ENCODE measurements at places on chromosomes 7 and 10.

GRCh38 chr7:96233084-96233483, 88.8 kb downstream of the SLC25A13 start:
- DNase-seq = no peak

GRCh38 chr10:82934429-82934828, 1059.4 kb downstream of the NRG3 start:
- DNase-seq = peak; percentile 6

GRCh38 chr7:22952306-22953015, 61.5 kb downstream of the HYCC1 start:
- no peak for DNase-seq

- DNase-seq = no peak
Measured at GRCh38 chr7:154865984-154866685, 136.8 kb downstream of the PAXIP1 start.

- peak; percentile 80 for DNase-seq
Measured at GRCh38 chr10:121753726-121754476, 155.7 kb upstream of the FGFR2 start.

GRCh38 chr10:32171204-32171603, 115.0 kb upstream of the KIF5B start:
- no peak for DNase-seq

DNA sequence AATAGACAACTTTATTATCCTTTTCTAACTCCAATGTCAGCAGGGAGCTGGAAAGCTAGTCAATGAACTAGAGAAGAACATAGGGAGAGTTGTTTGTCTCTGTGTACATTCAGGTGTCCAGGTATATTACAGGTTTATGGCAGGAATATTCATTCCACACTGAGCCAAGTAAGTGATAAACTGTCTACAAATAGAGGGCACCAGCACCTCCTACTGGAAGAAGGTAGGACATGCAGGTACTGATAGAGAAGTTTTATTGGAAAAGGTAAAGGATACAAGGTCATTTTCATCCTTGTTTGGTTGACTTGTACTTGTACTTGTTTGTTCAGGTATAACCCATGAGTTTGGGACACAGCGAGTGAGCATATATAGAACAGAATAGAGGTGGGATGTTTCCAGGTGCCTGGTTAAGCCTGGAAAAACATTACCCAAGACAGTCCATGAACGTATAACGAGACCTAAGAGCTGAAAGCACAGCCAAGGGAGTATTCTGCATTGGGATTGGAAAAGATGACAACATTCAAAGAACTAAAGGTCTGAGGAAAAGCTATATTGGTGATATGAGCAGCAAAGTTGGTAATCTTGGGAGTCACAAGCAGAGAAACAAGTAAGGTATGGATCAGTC, 61.4 kb upstream of the PPP1R3C start:
- DNase-seq = peak; percentile 64

DNA sequence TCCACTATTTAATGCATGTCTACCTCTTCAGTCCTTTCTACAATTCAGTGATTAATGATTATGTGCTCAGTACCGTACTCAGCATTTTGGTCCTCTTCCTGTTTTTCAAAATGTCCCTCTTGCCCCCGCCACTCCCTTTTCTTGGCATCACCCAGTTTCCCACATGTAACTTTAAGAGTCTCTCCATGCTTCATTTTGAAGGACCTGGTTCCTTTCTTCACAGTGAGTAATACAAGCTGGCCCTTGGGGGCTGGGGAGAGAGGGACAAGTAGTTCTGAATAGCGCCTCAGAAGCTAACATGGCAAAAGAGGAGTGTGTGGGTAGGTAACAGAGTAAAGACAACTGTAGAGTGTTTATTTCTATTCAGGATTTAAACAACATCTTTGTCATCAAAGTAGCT, 34.6 kb upstream of the SLIT1 start:
- DNase-seq = no peak

GRCh38 chr7:79452495-79453265, 787 bp downstream of the MAGI2 start:
- DNase-seq = peak; percentile 56

DNA sequence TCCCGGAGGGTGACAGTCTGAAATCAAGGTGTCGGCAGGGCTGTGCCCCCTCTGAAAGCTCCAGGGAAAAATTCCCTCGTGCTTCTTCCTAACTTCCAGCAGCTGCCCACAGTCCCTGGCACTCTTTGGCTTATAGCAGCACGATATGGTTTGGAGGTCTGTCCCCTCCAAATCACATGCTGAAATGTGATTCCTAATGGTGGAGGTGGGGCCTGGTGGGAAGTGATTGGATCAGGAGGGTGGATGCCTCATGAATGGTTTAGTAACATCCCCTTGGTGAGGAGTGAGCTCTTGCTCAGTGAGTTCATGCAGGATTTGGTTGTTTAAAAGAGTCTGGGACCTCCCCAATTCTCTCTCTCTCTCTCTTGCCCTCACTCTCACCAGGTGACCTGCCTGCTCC, 51.1 kb downstream of the GPAM start:
- no peak for DNase-seq

GRCh38 chr7:106870983-106871410, 5.9 kb downstream of the PIK3CG start:
- no peak for DNase-seq

DNA sequence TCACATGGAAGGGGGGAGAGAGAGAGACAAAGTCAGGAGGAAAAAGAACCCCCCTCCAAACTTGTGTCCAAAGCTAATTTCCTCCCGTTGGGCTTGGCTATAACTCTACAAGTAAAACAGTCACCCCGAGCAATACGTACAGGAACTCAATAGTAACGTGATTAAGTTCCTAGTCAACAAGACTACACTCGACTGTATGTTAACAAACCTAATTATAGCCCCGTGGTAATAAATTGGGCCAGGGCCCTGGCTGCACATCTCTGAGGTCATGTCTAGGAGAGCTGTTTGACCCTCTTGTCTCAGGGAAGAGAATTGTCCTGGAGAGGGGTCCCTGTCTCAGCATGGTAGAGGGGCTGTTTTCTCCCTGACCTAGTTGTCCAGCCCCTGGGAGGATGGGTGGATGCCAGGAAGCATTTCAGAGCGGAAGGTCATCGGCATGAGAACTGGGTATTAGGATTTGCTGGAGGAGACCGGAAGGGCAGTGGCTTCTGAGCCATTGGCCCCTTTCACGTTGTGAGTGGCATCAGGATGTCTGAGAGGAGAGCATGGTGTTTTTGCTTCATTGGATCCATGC, 60.2 kb upstream of the COMTD1 start:
- no peak for DNase-seq

GRCh38 chr10:6928586-6928985, 348.5 kb upstream of the PRKCQ start:
- no peak for DNase-seq

GRCh38 chr10:5434017-5434753, 21.8 kb downstream of the NET1 start:
- peak; percentile 86 for DNase-seq

DNA sequence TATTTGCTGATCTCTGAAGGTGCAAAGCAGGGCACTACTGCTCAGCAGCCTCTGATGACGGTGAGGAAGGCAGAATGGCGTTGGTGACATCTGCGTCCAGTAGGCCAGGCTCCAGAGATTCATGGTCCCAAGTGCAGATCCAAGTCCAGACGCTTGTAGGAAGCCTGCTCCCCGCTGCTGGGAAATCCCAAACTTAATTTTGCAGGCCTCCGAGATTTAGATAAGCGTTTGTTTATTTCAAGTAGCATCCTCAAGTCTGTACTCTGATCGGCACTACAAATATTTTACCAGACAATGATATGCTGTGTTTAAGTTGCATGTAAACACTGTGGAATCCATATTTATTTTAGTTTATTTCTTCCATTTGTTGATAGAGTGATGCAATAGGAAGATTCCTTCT, 244.9 kb upstream of the KLF6 start:
- no peak for DNase-seq

DNA sequence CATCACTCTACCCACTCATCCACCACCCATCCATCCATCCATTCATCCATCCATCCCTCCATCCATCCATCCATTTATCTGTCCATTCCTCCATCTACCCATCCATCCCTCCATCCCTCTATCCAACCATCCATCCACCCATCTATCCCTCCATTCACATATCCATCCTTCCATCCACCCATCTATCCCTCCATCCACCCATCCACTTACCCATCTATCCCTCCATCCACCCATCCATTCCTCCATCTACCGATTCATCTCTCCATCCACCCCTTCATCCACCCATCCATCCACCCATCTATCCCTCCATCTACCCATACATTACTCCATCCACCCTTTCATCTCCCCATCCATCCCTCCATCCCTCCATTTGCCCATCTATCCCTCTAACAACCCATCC, 239.6 kb upstream of the SHH start:
- DNase-seq = no peak

DNA sequence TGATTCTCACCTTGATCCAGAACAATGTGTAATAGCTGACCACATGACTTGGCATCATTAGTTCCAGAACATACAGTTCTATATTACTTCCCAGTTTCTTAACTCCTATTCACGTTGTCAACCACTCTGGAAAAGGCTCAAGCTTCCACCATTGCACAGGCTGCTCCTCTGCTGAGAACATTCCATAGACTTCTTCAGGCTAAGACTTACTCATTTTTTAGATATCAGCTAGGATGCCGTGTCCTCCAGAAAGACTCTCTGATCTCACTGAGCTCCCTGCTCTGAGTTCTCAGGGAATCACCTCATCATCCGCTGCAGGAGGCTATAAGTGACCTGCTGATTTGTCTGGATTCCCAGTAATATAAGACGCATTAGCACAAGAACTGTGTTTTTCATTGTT, 73.1 kb downstream of the HTR7 start:
- DNase-seq = no peak

DNA sequence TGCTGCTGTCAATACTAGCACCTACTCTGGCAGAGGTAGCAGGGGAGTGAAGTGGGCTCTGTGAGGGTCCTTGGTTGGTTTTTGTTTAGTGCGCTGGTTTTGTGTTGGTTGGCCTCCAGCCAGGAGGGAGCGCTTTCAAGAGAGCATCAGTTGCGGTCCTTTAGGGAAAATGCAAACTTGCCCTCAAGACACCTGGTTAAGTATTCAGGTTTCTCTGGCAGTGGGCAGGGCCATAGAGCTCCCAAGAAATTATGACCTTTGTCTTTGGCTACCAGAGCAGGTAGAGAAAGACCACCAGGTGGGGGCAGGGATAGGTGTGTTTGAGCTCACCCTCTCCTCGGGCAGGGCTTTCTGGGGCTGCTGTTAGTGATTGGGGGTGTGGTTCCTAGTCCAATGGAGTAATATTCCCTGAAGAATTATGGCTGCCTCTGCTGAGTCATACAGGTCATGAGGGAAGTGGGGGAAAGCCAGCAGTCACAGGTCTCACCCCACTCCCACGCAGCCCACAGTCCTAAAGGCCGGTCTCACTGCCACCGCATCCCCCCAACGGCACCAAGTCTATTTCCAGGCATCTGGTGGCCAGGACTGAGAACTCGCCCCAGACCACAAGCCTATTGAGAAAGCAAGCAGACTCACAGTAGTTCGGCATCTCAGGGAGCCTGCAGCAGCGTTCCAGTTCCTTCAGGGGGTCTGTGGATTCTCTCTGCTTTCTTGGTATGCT, 280.5 kb downstream of the SFMBT2 start:
- DNase-seq = no peak

GRCh38 chr7:111239437-111239836, 148.5 kb downstream of the LRRN3 start:
- no peak for DNase-seq

DNA sequence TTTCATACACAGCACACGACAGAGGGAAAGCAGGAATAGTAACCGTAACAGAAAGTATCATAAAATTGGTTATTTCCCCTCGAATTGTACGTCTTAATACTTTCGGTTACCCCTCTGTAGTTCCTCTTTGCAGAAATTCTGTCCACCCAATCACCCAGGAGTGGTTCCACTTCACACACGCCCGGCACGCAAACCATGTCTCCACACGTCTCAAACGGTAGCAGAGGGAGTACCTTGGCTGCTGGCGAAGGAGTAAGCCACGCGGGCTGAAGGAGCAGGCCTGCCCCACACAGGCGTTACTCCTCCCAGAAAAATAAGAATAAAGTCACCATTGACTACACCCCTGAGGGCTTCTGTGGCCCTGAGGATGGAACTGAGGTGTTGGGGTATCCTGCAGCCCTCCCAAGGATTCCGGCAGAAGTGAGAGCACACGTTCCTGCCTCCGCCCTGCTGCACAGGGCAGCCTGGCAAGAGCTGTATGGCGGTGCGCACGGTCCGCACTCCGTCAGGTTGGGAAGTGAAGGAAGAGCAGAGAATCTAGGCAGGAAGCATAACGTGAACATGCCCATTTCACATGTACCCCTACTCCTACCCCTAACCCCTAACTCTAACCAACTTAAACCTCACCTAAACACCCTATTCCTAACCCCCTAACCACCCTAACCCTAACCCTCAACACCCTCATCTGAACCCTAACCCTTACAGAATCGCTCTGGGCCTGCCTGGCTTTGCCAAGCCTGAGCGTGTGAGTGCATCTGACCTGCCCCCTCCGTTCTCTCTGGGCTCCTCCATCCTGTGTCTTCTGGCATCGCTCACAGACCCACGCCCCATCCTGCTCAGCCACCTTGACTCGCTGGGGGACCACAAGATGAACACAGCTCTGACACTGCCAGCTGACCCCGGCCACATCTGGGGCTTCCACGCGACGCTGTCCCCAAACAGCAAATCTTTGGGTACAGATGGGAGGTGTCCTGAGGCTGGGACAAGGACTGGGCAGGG, 18.2 kb downstream of the GPR146 start:
- no peak for DNase-seq

GRCh38 chr7:76259124-76260093, 43.1 kb upstream of the HSPB1 start:
- no peak for DNase-seq

GRCh38 chr7:110719741-110720140, 371.2 kb upstream of the LRRN3 start:
- DNase-seq = no peak

- peak; percentile 40 for DNase-seq
Measured at GRCh38 chr7:16431646-16432424, 10.5 kb upstream of the CRPPA start.

DNA sequence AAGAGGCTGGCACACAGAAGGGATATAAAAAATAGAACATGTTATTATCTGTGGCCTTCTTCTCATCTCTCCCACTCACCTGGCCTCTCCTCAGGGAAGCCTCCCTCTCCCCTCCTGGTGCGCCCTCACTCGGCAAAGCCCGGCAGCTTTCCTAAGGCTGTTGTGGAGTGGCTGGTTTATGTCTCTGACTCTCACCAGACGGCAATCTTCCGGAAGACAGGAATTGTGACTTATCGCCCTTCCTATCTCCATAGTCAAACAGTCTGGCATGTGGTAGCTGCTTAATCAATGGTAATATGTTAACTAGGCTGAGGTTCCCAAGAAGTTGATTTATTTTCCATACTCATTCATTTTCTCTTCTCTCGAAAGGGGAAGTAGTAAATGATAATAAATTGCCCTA, 78.7 kb downstream of the ATXN7L1 start:
- DNase-seq = no peak
